Activated naive CD4-positive, alpha-beta T cell treated with anti-CD3 and anti-CD28 coated beads, Interleukin-2, amount 50 U/mL, for 16 hours (primary cell): ENCODE measurements at places on chromosomes 13 and 19.

- DNase-seq = no peak
These were observed 355.8 kb downstream of the MYO16 start for GRCh38 chr13:108985166-108985565.

DNA sequence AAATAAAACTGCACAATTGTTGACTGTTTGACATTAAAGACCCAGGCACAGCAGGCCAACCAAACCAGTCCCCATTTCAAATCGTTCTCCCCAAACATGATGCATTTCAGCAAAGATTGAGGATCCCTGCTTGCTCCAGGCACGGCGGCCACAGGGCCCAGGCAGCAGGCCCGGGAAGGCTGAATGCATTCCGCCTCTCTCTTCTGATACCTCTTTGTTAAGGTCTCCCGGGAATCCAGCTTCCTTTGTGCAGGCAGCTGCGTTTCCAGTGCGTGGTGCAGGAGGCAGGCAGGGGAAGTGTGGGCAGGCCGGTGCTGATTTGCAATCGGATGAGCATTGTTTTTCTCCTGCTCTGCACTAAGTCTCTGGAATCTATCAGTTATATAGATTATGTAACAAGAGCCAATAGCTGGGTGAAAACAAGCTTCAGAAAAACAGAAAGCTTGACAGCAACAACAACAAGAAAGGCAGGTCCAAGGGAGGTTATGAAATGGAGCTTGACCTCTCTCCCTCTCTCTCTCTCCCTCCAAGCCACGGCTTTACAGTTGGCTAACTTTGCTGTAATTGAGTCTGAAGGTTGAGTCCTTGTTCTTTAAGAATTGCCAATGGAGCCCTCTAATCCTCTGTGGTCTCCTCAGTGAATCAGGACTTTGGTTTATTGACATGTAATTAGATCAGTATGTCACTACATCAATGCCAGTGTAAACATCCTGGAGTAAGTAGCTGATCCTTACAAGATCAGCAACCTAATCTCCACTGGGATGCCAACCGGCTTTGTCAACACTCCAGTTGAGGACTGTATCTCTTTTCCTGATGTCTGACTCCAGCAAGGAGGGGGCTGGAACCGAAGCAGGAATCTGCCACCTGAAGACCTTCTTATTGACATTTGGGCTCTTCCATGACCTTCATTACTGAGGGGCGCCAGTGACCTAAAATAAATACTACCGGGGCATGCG, 338.0 kb downstream of the TEX29 start:
- no peak for DNase-seq

- no peak for DNase-seq
These were observed 785.6 kb upstream of the KLHL1 start for GRCh38 chr13:70893832-70894231.

- DNase-seq = no peak
These were observed 8.8 kb upstream of the SPART start for GRCh38 chr13:36354842-36355623.

DNA sequence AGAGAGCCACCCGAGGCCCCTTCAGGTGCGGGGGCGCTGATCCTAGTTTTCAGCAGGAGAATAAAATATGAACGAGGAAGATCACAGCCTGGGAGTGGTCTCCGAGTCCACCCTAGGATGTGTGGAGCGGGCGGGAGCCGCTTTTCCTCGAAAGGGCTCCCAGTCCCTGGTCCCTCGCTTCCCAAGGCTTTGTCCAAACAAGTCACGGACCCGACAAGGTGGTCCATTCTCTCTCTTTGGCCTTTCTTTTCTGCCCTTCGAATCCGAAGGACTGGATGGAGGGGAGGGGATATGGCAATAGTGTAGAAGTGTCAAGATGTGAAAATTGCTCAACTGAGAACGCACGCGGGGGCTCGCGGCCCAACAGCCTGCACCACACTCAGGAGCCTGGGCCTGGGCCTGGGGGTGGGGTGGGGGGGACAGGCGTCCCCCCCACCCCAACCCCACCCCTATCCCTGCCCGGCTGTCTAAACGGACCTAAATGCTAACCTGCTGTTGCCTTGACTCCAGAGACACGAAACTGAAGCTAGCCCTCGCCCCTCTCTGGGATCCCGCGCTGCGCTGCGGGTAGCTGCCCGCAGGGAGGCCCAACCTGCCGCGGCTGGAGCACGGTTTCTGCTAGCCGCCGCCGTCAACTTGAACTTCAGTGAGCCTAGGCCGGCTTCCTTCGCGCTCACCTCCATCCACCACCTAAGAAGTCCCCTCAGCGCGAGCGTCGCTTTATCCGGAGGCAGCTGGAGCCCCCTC, 7.1 kb downstream of the ZIC2 start:
- no peak for DNase-seq

DNA sequence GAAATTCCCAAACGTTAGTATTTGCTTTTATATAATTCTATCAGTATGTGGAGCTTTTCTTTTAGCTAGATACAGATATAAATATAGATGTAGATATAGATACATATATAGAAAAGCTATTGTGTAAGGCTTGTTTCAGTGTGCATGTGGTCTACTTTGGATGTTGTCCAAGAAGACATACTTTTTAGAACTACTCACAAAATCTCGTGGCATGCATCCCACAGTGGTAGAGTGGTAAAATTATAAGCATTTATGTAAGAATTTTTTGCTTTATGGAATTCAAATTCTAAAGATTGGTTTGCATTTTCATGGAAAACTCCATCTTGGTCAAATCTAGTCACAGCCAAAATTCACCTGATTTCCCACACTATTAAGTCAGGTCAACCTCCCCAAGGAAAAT, 880.4 kb downstream of the EFNB2 start:
- no peak for DNase-seq

DNA sequence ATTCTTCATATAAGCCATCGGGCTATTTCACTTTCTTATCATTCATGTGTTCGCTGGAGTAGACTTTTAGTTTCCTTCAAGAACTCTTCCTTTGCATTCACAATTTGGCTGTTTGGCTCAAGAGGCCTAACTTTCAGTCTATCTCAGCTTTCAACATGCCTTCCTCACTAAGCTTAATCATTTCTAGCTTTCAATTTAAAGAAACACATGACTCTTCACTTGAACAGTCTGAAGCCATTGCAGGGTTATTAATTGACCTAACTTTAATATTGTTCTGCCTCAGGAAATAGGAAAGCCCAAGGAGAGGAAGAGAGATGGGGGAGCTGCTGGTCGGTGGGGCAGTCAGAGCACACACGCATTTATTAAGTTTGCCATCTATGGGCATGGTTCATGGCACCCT, 158.1 kb downstream of the SUCLA2 start:
- no peak for DNase-seq

DNA sequence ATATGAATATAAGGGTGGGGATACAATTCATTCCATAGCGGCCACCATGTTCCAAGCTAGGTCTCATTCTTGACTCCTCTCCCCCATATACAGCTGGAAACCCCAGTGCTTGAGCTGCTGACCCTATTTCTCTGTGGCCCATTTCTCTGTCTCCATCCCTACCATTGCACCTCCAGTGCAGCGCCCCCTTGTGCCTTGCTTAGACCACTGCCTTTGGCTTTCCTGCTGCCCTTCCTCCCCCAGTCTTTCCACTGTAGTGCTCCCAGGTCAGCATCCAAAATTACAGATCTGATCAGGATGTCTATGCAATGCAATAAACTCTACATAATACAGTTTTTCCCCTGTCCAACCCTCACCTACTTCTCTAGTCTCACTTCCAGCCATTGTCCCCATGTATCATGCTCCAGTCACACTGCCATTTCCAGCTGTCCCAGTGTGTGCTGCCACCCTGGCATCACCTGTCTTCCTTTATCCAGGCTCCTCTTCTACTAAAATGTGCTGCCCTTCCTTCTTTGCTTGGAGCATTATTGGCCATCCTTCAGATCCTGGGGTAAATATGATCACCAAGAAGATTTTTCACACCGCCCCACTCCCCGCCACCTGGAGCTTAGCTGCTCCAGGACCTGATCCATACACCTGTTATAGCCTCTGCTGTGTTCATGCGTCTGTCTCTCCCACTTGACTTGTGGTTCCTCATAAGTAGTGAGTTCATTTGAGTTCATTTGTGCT, 199.4 kb upstream of the IPO5 start:
- DNase-seq = no peak

DNA sequence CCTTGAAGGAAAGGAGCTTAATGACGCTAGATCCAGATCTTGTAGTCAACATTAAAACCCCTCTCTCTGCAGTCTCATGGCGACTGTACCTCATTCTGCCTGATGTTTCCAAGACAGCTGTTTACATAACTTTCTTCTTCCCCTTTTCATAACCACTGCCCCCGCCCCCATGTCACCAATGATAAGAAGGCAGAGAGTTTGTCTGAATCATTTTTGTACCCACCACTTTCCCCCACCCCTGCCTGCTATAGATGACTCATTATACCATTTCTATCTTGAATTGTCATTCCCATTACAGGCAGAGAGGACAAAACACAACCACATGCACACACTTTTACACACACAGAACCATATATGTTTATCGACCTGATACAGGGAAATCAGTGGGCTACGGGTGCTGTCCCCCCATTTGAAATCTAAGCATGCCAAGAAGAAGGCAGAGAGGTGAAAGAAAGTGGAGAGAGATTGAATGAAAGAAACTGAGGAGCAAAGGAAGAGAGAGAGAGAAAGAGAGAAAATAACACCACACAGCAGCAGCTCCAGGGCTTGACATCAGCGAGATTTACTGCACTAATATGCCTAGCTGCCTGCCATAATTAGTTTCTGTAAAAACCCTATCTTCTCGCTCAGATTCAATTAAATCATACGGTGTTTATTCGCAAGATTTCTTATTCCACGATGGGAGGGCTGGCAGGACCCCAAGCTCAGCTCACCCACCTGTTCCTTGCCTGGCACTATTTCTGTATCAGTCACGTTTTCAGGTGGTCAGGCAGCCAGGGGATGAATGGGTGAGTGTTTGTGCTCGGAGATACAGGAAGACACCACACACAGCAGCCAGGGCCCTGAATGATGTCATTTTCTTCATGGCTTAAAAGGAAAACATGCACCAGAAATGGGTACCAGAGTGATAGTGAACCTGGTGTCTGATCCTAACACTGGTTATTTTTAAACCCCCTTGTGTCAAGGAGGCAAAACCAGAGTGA, 114.3 kb upstream of the SERP2 start:
- DNase-seq = peak; percentile 87

DNA sequence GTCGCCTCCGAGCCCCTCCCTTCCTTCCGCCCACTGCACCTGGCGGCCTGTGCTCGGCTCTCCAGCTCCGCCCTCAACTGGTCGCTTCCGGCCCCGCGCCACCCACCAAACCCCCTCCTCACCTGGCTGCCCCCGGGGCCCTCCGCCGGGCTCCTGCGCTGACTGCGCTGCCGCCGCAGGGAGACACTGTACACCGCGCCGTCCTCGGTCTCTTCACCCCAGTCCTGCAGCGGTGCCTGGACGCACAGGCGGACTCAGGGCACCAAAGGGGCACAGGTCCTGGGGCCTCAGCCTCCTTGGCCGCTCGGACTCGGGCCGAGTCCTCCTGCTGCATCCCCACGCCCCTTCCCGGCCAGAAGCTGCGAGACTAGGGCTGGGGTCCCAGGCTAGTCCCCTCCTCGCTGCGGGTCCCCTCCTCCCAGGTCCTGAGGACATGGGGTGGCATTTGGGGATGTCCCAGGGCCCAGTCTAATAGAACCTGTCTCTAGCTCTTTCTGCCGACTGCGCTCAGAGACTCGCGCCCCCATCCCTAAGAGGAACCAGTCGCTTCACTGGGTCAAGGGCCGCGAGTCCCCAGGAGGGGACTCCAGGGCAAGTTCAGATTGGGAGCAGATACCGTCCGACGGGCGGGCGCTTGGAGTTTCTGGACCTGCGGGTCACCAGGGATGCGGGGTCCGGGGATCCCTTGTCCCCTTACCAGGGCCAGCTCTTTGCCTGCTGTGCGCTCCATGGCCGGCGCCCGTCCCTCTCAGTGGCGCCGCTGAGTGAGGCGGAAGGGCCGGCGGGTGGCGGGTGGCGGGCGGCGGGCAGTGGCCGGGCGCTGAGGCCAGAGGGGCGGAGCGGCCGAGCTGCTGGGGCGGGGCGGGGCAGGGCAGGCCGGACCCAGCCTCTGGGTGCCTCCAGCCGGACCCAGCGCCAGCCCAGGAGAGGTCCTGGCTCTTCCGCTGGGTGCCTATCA, at the start of gene RGL3:
Gene RGL3, minus strand, starts transcription at position 766 of the 958 bp plus-strand sequence. Its CDS starts 36 bp downstream, at position 730.
- DNase-seq = no peak

DNA sequence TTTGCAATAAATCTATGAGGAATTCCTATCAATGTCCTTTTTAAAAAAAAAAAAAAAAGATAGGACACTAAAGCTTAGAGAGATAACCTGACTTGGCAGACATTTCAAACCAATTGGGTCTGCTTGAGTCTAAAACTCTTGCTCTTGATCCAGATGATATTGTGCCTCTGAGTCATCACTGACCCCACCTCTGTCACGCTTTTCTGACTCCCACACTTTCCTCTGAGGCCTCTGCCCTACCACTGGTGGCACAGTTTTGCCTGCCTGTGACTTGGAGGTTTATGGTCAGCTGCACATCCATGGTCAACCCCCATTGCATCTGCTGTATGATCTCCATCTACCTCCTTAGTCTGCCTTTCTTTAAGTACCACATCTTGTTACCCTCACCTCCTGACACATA, 328.7 kb downstream of the SPRY2 start:
- DNase-seq = no peak

DNA sequence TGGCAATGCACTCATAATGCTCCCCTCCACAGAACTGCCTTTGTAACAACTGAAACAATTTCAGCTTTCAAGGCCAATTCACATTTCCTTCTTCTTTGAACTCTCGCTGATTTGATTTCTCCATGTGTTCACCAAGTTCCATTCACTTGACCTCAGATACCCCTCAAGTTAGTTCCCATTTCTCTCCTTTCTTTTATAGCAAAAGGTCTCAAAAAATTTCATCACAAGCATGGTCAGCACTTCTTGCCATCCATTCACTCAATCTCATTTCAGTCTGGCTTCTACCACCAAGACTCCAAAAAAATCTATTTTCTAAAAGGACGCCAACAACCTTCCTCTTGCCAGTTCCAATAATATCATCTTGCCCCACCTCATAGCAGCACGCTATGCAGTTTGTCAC, 135.7 kb downstream of the DIAPH3 start:
- DNase-seq = no peak

DNA sequence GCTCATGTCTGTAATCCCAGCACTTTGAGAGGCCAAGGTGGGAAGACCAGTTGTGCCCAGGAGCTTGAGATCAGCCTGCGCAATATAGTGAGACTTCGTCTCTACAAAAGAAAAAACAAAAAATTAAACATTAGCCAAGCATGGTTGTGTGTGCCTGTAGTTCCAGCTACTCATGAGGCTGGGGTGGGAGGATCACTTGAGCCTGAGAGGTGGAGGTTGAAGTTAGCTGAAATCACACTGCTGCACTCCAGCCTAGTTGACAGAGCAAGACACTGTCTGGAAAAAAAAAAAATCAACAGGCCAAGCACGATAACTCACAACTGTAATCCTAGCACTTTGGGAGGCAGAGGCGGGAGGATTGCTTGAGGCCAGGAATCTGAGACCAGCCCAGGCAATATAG, 3.9 kb upstream of the S1PR2 start:
- DNase-seq = no peak

GRCh38 chr13:51032831-51033230, 78.2 kb downstream of the C13orf42 start:
- DNase-seq = no peak

- DNase-seq = no peak
These were observed 28.7 kb upstream of the C1QTNF9 start for GRCh38 chr13:24280720-24281119.
